ENCODE measurements at places on chromosomes 3 and 15.

- DNase-seq, result no peak
These were observed 79.9 kb upstream of the SLC25A26 start for GRCh38 chr3:66140743-66141372.

- no peak for DNase-seq
These were observed 189.8 kb downstream of the RYR3 start for GRCh38 chr15:33500432-33501195.

DNA sequence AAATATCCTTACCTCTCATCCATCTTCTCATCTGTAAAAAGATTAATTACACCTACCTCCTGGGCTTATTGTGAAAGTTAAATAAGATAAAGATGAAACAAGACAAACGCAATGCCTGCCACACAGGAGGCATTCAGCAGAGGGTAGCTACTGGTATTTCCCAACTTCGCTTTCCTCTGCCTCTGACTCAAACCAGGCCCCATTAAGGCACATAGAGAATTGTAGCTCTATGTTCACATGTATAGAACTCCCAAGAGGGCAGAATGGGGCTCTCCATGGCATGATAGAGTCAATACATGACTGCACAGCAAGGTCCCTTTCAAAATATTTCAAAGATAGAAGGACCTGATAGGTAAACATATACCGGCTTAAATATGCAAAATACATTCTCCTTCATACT lies 1.4 kb downstream of the LYSMD2 start:
- DNase-seq, result no peak

GRCh38 chr3:15326037-15326436 lies 6.3 kb downstream of the SH3BP5 start:
- DNase-seq, result no peak

DNA sequence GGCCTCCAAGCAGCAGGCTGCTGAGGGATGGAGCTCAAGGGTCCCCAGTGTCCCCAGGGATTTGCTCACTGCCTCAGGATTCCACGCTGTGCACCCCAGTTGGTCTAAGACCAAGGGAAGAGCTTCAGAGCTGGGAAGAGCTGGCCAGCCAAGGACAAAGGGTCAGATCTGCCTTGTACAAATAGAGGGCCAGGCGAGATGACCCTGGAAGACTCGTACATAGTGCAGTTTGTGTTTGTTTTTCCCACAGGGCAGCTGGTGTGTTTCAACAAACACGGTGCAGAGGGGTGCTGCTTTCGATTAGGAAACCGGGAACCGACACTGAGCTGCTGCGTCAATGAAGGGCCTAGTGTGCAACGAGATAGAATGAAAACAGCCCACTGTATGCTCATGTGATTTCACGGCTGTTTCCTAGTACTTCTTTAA lies 56.1 kb upstream of the TRPM1 start:
- no peak for DNase-seq

- no peak for DNase-seq
These were observed 14.4 kb upstream of the TKT start for GRCh38 chr3:53269888-53270880.

GRCh38 chr3:51379301-51379700 lies 5.8 kb upstream of the MANF start:
- DNase-seq, result peak; percentile 53

DNA sequence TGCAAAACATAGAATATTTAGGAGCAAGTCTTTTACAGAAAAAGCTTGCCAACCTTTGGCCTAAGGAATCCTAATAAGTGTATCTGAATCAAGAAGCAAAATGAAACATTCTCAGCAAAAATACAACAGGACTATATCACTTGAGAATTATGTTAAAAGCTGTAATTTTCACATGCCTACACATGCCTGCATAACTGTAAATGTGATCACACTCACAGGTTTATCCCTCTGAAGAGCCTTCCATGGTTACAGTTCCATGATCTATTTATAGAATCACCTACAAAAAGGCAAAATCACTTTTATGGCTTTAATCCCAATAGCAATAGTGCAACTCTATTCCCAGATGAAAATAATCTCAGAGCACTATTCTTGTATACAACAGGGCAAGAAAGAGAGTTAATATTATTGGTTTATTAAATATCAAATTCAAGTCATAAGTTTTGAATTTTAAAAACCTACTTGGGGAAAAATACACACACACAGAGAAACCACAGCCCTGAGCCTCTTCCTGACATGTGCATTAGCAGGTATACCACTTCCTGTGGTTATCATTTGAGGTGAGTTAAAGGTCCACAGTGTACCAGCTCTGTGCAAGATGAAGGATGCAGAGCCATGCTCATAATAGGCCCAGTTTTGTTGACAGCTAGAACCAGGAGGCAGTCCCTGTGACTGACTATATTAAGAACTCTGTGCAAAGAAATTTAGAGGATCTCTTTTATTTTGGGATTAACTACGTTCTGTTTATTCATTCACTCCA lies 252.5 kb upstream of the TGFBR2 start:
- peak; percentile 73 for DNase-seq

GRCh38 chr3:129890891-129891290 lies 2.6 kb downstream of the TMCC1 start:
- DNase-seq, result no peak

- DNase-seq, result no peak
These were observed 262.9 kb upstream of the SLITRK3 start for GRCh38 chr3:165459111-165459510.

- no peak for DNase-seq
These were observed 145.5 kb upstream of the TPM1 start for GRCh38 chr15:62896969-62897486.

DNA sequence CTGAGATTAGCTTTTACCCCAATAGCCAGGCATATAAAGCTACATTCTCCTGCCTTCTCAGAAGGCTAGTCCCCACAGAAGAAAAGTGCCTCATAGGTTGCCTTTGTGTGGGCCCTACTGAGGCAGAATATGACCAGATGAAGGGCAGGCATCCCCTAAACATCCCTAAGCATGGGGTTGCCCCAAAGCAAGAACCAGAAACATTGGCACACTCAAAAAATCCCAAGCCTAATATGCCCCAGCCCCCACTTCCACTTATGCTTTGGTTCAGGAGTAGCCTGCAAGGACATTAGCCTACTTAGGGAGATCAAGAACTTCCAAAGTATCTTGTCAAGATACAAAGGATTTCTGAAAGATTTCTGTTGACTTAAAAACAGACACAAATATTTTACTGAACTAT lies 29.7 kb downstream of the WHAMM start:
- DNase-seq, result no peak

GRCh38 chr3:71689291-71689690 lies 35.9 kb downstream of the EIF4E3 start:
- no peak for DNase-seq

DNA sequence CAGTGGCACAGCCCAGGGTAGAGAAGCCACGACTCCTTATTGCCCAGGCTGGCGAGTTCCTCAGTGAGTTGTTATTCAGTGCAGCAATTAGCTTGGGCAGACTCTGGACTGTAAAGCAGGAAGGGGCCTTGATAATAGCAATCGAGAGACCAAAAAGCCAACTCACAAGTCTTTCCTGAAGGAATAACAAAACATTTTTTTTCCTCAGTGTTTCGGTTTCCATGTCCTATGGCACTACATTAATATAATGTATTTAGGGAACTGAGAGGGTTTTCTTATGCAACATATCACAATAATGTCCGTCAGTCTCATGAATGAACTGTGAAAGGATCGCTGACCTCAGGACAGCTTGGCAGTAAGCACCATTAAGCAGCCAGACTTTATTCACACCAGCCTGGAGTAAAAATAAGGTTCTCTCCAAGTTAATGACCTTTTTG lies 248.9 kb upstream of the TBL1XR1 start:
- no peak for DNase-seq

- DNase-seq, result no peak
These were observed 53.3 kb upstream of the SNRK start for GRCh38 chr3:43233062-43233461.

DNA sequence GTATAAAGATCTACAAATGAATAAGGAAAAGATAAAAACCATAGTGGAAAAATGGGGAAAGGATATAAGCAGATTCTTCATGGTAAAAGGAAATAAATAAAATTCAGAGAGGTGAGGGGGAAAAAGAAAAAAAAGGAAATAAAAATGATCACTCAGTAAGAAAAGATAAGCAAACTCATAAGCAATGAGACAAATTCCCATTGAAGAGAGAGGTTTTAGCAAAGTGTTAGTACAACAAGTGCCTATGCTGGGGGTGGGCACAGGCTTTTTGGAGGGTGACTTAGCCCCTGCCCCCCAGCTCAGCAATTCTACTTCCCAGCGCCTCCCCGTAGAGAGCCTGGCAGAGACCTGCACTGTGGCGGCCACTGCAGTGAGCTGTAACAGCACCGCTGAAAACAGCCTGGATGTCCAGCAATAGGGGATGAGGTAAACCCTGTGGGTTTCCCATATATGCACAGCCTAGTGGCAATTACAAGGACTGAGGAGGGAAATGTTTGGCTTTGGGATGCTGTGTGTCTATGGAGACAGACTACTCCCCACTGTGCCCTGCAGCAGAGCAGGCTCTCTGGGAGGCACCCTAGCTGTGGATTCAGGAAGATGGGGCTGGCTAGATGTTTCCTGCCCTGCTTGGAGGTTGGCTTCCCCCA lies 23.7 kb upstream of the SFMBT1 start:
- peak; percentile 41 for DNase-seq

GRCh38 chr3:24359645-24360462 lies 134.8 kb downstream of the THRB start:
- DNase-seq, result no peak

GRCh38 chr3:123099331-123100192 lies 32.7 kb downstream of the PDIA5 start:
- DNase-seq, result peak; percentile 46

- no peak for DNase-seq
These were observed 21.1 kb downstream of the ANXA2 start for GRCh38 chr15:60376677-60377095.

GRCh38 chr3:175357758-175358157 lies 498.6 kb downstream of the NAALADL2 start:
- DNase-seq, result no peak

- no peak for DNase-seq
These were observed 44.5 kb upstream of the MYO5C start for GRCh38 chr15:52340093-52340492.

- DNase-seq, result no peak
These were observed 96.5 kb upstream of the THRB start for GRCh38 chr3:24591191-24591590.
